Dermis blood vessel endothelial cell (primary cell): ENCODE measurements at places on chromosomes 4 and X. TPM values are rescaled to one million over a fixed set of nuclear protein-coding genes. Genes with fewer than 3 reads are reported as not detected.

TMEM187 gene
- 6.0 and 6.5 TPM in 2 replicates for total RNA-seq

FREM3 gene
- total RNA-seq, result 0.42 and 0.51 TPM in 2 replicates

TXK gene
- 0.17 and 0.23 TPM in 2 replicates for total RNA-seq

ASB12 gene
- total RNA-seq, result not detected in 2 replicates

SPP1 gene
- total RNA-seq, result 4.4 and 11.6 TPM in 2 replicates
